ENCODE measurements at places on chromosomes 11 and 22.

DNA sequence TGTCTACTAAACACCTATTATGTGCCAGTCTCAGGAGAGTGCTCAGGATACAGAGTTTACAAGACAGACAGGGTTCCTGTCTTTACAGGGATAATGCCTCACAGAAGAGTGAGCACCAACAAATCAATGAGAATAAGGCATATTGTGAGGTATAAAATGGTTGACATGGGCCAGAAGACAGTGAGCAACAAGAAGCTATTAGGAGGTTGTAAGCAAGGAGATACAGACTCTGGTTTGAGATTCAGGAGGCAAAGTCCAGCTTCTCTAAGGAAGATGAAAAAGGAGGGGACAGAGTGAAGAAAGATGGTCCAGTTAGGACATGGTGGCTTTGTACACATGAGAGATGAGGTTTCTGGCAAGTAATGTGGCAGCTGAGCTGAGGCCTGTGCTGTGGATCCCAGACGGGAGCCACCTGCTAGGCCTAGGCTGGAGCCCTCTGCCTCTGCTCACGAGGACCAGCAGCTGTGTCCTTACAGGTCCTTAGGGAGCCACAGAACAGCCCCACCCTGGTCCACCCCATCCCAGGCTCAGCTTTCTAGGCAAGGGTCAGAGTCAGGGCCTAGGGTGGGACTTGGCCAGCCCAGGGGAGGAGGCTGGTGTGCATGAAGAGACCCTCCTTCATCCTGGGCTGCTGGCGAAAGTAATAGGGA, 110.5 kb downstream of the ZNF280B start:
- no peak for DNase-seq

- no peak for DNase-seq
Measured at GRCh38 chr11:103808252-103808651, 228.2 kb upstream of the DDI1 start.

DNA sequence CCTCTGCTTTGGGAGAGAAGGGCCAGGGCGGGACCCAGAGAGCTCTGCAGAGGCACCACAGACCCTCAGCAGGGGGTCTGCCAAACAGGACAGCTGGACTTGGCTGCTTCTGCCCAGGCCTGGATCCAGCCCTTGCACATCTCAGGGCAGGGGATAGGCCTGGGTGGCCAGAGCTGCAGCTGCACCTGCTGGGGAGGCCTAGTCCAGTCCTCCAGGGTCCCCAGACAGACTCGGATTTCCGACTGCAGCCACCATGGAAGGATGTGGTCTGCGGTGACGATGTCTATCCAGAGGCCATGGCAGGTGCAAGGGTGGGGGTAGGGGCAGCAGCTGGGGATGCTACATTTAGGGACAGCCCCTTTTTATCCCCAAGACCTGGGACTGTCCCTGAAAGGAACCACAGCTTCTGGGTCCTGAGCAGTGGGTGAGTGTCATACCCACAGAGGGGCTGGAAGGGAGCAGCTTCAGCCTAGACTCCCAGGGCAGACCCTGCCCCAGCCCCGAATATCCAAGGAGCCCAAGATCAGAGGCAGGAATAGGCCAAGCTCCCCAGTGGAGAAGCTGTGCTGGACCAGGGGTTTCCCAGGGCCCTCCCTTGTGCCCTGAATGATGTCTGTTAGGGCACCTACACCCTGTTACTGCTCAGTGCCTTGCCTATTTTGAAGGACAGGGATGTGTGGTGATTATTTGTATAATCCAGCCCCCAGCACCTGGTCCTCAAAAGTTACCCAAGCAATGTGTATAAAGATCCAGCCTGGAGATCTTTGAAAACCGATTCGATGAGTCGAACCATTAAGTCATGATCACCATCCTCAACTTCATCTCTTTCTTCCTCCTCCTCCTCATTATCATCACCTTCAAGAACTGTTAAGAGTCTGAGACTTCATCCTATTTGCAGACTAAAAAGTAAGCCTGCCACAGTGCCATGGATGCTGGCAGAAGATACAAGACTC, 2.5 kb upstream of the IGLL5 start:
- DNase-seq = no peak

- peak; percentile 8 for DNase-seq
Measured at GRCh38 chr22:11253000-11253511, 4274.9 kb upstream of the OR11H1 start.

- DNase-seq = no peak
Measured at GRCh38 chr11:78074756-78075155, 4.9 kb downstream of the NDUFC2 start.

- no peak for DNase-seq
Measured at GRCh38 chr11:45076761-45077160, 69.7 kb upstream of the PRDM11 start.

GRCh38 chr22:20441631-20442484, 4.2 kb upstream of the SCARF2 start:
- no peak for DNase-seq

GRCh38 chr22:44338177-44338810, 25.5 kb upstream of the SHISAL1 start:
- no peak for DNase-seq
